ENCODE measurements at places on chromosomes 11 and 22.

- DNase-seq, result no peak
These were observed 41.7 kb downstream of the BRD1 start for GRCh38 chr22:49785841-49786471.

- DNase-seq, result no peak
These were observed 14.2 kb upstream of the OR6A2 start for GRCh38 chr11:6813656-6814055.

DNA sequence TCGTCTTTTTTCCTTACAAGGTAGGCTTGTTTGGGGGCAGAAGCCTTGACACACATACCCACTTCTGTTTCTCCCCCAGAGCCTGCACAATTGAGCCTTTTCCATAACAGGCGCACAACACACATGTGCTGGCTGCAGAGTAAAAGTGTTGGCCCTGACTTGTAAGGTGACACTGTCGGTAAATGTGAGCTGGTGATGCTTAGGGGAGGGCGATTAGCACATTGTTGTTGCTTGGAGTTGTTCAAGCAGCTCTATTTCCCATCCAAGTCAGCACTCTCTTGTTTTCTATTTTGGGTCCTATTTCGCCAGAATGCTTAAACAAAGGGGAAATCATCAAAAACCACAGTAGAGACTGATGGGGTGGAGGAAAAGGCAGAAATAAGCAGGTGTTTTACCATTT, 51.9 kb upstream of the PTPRJ start:
- no peak for DNase-seq

DNA sequence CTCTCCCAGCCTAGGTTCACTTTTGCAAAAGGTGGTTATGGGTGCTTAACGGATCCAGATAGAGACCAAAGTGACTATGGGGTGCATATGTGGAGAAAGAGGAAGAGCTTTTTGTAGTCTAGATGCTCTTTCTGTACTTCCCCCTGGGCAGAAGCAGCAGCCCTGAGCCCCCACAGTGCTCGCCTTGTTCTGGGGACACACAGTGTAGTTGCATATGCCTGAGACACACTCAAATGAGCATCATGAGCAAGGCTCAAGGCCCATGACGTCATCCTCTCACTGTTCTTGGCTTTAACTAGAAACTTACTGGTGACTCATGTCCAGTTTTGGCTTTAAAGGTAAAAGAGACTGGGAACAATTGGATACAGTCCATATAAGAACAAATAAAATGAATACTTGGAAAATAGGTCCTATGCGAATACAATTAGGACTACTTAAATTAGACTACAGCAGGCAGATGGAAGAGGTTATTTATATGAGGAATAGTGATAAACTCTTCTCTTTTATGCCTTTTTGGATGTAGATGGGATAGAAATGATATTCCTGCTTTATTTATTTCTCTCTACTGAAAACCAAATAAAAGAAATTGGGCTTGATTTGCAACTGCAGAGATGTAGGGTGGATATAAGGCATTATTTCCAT, 20.1 kb upstream of the PEX26 start:
- peak; percentile 81 for DNase-seq

GRCh38 chr11:73422886-73423285, 46.7 kb downstream of the RELT start:
- no peak for DNase-seq

DNA sequence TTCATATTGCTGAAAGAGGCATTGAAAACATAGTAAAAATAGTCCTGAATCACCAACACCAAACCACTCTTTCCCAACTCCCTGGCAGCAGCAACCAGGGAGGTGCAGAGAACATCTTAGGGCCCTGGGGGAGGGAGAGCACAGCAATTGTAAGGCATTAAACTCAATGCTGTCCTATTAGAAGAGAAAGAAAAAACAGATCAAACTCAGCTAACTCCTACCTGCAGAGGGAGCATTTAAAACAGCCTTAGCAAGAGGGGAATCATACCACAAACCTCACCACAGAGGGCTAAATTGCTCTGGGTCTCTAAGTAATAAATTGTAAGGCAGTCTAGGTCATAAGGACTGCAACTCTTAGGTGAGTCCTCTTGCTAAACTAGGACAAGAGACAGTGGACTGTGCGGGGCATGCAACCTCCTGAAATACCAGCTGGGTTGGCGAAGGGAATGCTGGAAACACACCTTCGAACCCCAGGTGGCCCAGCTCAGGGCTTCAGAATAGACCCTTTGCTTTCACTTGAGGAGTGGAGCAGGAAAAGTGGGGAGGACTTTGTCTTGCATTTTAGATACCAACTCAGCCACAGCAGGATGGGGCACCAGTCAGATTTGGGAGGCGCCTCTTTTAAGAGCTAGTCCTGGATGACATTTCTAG, 697.1 kb upstream of the FAT3 start:
- DNase-seq, result no peak

- peak; percentile 23 for DNase-seq
These were observed 116.7 kb upstream of the NTM start for GRCh38 chr11:131253656-131254151.

DNA sequence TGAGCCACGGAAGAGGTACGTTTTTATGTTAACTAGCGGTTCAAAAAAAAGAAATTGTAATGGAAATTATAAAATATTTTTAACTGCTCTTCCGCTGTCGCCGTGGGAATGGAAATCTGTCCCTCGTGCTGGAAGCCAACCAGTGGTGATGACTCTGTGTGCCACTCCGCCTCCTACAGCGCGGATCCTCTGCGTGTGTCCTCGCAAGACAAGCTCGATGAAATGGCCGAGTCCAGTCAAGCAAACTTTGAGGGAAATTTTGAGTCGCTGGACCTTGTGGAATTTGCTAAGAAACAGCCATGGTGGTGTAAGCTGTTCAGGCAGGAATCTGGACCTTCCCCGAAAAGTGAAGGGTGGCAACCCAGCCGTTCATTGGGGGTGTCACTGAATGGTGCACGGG, 2.9 kb upstream of the CBX7 start:
- DNase-seq, result no peak

GRCh38 chr11:5476186-5476819, 12.2 kb upstream of the OR52D1 start:
- peak; percentile 7 for DNase-seq

- no peak for DNase-seq
These were observed 23.0 kb downstream of the AMPD3 start for GRCh38 chr11:10478066-10478465.

DNA sequence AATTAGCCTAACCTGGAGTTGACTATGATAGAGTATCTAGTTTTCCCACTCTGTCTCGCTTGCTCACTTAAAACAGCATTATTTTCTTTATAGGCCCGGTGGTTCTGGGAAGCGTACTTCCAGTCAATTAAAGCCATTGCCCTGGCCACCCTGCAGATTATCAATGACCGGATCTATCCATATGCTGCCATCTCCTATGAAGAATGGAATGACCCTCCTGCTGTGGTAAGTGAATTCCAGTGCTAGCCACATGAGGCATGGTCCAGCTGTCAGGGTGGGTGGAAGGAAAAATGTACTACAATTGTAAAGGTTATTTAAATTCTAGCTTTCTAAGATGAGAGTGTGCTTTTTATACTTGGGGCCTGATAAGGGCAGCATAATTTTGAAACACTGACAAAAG, 76.0 kb downstream of the EXT2 start:
- DNase-seq, result no peak

DNA sequence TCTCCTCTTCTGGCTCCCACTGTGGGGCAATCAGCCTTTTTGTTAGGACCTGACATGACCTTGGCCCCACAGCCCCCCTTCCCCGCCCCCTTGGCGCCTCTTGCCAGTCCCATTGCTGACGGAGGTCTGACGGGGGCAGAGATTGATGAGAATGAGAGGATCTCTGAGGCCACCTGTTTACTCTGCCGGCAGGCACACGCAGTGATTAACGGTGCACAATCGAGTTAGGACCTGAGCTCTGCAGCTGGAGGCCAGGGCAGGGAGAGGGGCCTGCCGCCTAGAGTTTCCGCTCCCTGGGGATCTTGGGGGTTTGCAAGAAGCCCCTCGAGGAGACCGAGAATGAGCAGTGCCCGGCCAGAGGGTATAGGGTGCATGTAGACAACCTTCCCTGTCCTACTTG, 6.8 kb upstream of the CHRM1 start:
- DNase-seq, result no peak

DNA sequence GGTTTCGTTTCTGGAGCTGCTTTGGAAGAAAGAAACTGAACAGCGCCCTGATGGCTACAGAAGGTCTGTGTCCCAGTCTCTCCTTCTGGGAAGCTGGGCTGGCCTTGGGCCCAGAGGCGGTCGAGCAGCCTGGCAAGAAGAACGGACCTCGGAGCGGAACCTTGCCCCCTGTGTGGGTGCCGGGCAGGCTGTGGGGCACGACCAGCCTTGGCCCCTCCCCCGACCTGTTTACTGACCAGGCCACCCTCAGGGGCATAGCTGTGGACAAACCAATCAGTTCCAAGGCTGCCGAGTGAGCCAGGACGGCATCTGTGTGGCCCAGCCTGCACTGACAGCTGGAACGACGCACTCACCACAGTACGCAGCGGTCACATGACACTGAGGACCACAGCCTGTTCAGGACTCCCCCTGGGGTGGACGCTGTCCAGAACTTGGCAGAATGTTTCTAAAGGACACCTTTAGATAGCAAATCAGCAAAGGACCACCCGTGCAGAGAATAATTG, 7.2 kb downstream of the PIM3 start:
- DNase-seq, result no peak

DNA sequence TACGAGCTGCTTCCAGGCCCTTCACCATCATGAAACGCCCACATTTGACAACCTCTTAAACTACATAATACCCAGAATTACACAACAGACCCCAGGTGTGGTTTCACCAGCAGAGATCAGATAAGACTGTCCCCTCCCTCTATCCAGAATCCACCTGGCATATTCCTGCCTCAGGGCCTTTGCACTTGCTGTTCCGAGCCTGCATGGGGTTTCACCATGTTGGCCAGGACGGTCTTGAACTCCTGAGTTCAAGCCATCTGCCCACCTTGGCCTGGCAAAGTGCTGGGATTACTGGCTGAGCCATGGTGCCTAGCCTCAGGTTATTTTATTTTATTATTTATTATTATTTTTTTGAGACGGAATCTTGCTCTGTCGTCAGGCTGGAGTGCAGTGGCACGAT, 73.4 kb downstream of the FBXO7 start:
- no peak for DNase-seq

GRCh38 chr22:29284196-29284595, 16.1 kb downstream of the EWSR1 start:
- DNase-seq, result no peak

DNA sequence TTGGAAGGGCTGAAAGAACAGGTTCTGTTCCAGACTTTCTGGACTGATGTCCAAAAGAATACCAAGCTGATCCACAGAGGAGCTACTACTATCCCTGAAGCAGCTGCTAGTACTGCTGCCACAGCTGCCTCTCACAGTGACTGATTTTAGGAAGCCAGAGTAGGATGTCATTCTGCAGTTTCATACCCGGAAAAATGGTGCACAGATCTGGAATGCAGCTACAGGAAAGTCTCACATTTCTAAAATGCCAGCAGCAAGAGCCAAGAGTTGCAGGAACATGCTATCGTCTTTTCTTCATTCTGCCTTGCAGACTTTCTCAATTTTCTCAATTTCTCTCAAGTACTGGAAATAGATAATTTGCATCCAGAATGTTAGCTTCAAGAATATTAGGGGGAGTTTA, 19.4 kb upstream of the CCDC179 start:
- no peak for DNase-seq

DNA sequence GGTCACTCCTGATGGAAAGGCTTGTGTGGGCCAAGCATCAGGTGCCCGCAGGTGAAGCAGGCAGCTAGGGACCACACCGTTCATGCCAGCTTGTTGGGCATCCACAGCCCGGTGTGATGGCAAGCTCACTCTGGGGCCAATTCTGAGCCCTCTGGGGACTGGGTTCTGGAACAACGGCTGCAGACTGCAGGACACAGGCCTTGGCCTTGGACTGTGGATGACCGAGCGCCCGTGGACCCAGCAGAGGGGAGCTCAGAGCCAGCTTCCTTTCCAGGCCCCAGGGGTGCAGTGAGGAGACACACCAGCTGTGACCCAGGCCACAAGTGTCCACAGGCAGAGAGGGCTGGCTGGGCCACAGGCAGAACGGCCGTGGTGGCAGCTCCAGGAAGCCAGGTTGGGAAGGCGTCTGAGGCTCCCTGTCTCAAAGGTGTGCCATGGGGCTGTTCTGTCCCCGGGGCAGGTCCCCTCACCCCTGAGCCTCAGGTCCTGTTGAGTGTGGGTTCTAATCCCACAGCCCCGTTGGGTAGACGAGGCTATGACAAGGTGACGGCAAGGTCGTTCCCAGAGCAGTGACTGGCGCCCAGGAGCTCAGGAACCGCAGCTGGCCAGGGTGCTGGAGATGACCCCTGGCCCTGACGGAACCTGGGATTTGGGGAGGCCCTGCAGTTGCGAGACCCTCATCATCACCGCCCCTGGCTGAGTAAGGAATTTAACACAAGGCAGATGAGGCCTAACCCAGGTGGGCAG, 1079.4 kb downstream of the BRD1 start:
- no peak for DNase-seq

DNA sequence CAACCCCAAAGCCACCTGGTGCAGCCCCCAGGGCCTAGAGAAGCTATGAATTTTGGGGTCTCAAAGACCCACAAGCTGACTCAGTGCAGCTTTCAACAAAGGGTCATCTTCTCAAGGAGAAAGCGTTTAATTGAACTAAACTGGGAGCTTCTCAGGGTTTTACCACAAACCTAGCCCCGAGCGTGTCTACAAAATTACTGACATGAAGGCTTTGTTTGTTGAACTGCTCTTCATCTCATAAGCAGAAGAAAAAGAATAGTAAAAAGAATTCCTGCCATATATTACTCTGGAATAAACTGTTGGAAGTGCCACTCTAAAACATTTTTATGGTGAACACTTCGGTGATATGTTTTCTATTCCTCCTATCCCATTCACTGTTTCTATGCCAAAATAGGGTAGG, 50.8 kb upstream of the INCENP start:
- DNase-seq, result no peak

DNA sequence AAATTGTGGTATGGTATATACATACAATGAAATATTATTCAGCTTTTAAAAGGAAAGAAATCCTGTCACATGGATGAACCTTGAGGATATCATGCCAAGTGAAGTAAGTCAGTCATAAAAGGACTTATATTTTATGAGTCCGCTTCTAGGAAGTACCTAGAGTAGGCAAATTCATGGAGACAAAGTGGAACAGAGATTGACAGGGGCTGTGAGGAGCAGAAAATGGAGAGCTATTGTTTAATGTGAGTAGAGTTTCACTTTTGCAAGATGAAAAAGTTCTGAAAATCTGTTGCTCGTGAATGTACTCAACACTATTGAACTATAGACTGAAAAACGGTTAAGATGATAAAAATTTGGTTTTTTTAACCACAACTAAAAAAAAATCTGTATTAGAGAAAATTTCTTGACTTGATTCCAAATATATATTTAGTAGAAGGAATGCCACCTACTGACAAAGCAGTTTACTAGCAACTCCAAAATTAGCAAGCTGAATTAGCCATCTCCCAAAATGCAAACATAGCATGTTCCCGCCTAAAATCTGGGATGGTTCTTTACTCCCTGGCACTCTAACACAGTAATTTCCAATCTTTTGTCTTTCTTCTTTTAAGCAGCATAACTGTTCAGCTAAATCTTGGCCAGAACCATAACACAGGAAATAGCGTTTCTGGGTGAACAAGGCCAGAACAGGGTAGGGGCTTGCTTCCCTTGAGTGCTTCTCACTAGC, 1.5 kb downstream of the UFD1 start:
- no peak for DNase-seq

GRCh38 chr22:50251477-50252081, 514 bp upstream of the HDAC10 start:
- no peak for DNase-seq
